NCI-H1436 (cell line): ENCODE measurements at places on chromosomes 1 and 21.

DNA sequence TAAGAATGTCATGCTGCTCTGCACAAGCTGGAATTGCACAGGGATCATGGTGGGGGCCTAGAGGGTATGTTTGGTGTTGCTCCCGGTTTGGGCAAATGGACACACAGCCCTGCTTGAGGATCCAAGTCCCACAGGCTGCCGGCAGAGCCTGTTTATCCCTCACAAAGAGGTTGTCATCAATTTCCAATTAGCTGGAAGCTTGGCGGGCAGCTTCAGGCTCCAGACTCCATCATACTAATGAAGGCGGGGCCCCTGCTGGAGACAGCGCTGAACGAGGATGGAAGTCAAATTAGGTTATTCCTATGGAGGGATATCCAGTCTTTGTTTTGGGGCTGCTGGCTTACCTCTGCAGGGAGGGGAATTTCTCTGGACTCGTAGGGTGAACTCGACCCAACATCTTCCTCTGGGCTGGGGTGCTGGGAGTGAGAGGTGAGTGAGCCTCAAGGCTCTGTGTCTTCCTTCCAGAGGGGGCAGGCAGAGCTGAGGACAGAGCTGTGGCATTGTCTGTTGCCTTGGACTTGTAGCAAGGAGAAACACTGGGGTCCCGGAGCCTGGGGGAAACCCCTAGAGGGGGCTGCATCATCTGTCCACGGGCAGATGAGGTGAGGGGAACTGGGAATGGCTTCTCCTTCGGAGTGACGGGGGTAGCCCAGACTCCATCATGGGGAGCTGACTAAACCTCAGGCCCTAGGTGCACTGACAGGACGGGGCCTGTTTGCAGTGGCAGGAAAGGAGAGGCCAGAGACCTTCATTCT lies 24.9 kb upstream of the PARP1 start:
- peak; percentile 13 for DNase-seq

- no peak for DNase-seq
Measured at GRCh38 chr1:220788900-220789299, 2.2 kb downstream of the MTARC1 start.

- peak; percentile 80 for DNase-seq
Measured at GRCh38 chr1:52002038-52002917, 11.8 kb upstream of the RAB3B start.

DNA sequence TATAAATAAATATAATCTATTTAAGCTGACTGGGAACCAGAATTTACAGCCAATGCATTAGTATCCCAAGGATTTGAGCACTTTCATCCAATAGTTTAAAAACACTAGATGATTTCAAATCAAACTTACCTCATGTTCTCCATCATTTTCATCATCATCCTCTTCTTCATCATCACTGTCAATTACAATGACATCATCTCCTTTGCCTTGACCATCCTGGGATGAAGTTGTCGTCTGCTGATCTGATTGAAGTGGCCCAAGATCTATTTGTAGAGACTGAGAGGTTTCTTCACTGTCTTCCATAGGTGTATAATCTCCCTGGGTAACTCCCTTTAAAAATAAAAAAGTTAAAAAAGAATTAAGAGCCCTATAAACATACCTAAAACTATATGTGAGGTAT lies 47.7 kb downstream of the TPR start:
- no peak for DNase-seq

GRCh38 chr1:18852501-18852900 lies 7.0 kb downstream of the TAS1R2 start:
- no peak for DNase-seq

GRCh38 chr21:33169359-33169758 lies 60.4 kb upstream of the IFNAR2 start:
- DNase-seq = no peak

GRCh38 chr1:44835738-44836675 lies 7.0 kb downstream of the PTCH2 start:
- peak; percentile 75 for DNase-seq

DNA sequence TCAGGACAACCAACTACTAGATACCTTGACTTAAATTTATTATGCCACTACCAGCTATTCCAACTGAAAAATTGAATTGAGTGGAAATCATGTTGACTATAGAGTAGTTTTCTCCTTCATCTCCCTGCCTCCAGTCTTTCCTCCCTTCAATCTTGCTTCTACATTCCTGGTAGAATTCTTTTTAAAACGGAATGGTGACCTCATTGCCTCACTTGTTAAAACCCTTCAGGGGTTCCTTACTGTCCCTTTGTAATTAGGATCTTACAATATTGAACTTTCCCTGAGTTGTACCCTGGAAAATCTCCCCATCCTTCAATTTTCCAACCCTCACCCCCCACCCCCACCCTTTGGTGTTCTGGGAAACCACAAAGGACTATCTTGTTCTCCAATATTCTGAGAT lies 82.8 kb upstream of the ZNF326 start:
- no peak for DNase-seq

DNA sequence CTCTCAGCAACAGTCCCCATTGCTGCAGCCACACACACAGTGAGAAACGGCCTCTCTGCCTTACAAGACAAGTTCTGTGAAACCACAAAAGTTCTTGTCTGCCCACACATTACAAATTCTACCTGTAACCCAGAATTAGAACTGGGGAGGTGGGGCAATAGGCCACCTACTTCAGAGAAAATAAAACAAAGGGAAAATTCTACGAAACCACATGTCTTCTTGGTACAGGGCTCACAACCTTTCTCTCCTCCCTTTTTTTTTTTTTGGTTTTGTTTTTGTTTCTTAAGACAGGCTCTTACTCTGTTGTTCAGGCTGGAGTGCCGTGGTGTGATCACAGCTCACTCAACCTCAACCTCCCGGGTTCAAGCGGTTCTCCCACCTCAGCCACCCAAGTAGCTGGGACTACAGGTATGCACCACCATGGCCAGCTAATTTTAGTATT lies 30.2 kb downstream of the LPAR3 start:
- no peak for DNase-seq

- no peak for DNase-seq
Measured at GRCh38 chr1:29875557-29876028, 639.3 kb downstream of the PTPRU start.

GRCh38 chr1:214678386-214678785 lies 75.4 kb downstream of the CENPF start:
- no peak for DNase-seq

GRCh38 chr1:244789276-244789580 lies 46.2 kb upstream of the COX20 start:
- DNase-seq = no peak
